ENCODE measurements at places on chromosomes 3 and 15. TPM values are rescaled to one million over a fixed set of nuclear protein-coding genes. Genes with fewer than 3 reads are reported as not detected.

Gene CASR
- not detected for total RNA-seq

Gene PLA2G4D
- not detected for total RNA-seq

DNA sequence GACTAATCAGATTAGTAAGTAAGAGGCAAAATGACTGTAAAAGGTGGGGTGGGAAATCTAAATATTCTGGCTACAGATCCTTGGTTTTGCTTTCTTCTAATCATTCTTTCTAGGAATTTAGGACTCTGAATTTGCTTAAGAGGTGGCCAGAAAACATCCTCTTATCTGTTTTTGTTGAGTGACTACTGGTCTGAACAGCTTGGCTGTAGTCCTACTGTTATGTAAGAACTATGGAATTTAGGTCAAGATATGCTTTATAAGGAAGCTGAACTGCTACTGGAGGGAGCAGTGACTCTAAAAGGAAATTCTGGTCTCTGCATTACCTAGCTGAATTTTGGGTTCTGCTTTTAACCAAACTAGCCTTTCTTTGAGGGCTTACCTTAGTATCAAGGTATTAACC, 33.5 kb upstream of the CSPG5 start:
- peaks cover 36% of the 10 kb centered on the region for H3K36me3 ChIP-seq
- no peak overlapping the region for H3K4me3 ChIP-seq
- no peaks in the 10 kb centered on the region for H3K27me3 ChIP-seq
- no peak overlapping the region for H3K27ac ChIP-seq
- peaks cover 39% of the 10 kb centered on the region for H3K4me1 ChIP-seq
- DNase-seq = no peak

GRCh38 chr15:91520850-91521249, 332.7 kb upstream of the SLCO3A1 start:
- no peak overlapping the region for H3K27ac ChIP-seq
- no peaks in the 10 kb centered on the region for H3K4me1 ChIP-seq
- H3K4me3 ChIP-seq = no peak overlapping the region

DNA sequence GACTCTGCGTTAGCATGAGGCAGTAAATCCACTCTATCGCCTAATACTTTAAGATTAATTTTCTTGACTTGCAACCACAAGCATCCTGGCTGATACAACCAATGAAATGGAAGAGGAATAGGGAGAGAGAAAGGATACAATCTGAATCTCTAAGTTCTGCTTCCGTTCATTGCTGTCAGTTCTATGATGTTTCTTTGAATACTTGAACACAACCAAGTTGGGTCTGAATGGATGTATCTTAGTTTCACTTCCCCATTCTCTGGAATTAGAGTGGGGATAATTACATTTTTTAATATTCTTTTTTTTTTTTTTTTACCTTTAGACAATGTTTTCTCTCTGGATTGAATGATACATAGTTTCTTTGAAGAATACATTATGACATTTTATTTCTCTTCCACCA, 22.9 kb downstream of the PDE8A start:
- no peaks in the 10 kb centered on the region for H3K36me3 ChIP-seq
- H3K27ac ChIP-seq = no peak overlapping the region
- peaks cover 23% of the 10 kb centered on the region for H3K4me1 ChIP-seq
- no peaks in the 10 kb centered on the region for H3K27me3 ChIP-seq
- no peak overlapping the region for H3K4me3 ChIP-seq
- DNase-seq = peak; percentile 48

- H3K27ac ChIP-seq = peak within 1 kb of the TSS; percentile 96
- DNase-seq = no peak
- peak within 1 kb of the TSS; percentile 18 for H3K4me3 ChIP-seq
- H3K36me3 ChIP-seq = no peaks in the 10 kb centered on the region
Observed at GRCh38 chr3:193554811-193555210, at the start of gene ATP13A4. ATP13A4 (minus strand) TSS chr3:193554895; CDS start chr3:193554799, 96 bp downstream.

DNA sequence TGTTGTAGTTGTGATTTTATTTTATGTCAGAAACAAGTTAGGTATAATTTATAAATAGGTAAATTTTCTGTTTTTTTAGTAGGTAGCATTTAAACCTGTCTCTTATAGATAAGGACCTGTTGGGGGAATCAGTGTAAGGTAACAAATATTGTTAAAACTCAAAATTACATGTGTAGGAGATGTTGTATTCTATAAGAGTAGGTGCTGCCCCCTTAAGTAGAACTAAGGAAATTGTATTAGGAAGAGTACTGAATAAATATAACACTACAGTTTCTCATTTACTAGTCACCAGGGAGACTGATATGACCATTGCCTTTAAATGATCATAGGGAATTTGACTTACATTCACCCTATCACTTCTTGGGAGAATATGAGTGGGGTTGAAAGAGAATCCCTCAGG, 31.2 kb downstream of the SLC25A36 start:
- H3K27ac ChIP-seq = no peak overlapping the region
- H3K4me3 ChIP-seq = no peak overlapping the region
- no peaks in the 10 kb centered on the region for H3K4me1 ChIP-seq

DNA sequence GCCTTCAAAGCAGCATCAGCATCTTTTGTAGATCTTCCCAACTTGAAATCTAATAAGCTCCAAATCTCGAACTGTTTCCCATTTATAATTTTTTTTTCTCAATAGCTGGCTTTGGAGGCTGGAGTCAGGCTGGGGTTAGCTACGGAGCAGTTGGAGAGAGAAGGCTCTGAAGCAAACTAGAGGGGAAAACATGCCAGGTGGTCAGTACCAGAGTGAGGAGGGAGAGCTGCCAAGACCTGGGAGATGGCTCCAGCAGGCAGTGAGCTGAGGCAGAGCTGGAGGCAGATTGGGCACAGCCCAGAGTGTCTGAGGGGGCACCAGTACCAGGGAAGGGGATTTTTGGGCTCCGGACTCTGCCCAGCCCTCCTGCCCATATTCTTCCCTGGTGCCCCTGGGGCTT, 311.2 kb downstream of the RPLP1 start:
- no peak overlapping the region for H3K4me3 ChIP-seq
- H3K27me3 ChIP-seq = no peaks in the 10 kb centered on the region
- no peaks in the 10 kb centered on the region for H3K36me3 ChIP-seq
- no peak overlapping the region for H3K27ac ChIP-seq
- DNase-seq = peak; percentile 15

- H3K36me3 ChIP-seq = no peaks in the 10 kb centered on the region
- DNase-seq = peak; percentile 89
- H3K4me3 ChIP-seq = no peak overlapping the region
- no peaks in the 10 kb centered on the region for H3K27me3 ChIP-seq
- H3K27ac ChIP-seq = peak overlapping the region; percentile 85
- H3K4me1 ChIP-seq = peaks cover 79% of the 10 kb centered on the region
Observed at GRCh38 chr3:151379083-151379734, 5.3 kb downstream of the P2RY12 start.

- no peaks in the 10 kb centered on the region for H3K27me3 ChIP-seq
- no peaks in the 10 kb centered on the region for H3K4me1 ChIP-seq
- no peak overlapping the region for H3K4me3 ChIP-seq
- no peaks in the 10 kb centered on the region for H3K36me3 ChIP-seq
- peak; percentile 82 for DNase-seq
- H3K27ac ChIP-seq = no peak overlapping the region
Observed at GRCh38 chr3:139111392-139112229, 66.9 kb upstream of the PRR23C start.

DNA sequence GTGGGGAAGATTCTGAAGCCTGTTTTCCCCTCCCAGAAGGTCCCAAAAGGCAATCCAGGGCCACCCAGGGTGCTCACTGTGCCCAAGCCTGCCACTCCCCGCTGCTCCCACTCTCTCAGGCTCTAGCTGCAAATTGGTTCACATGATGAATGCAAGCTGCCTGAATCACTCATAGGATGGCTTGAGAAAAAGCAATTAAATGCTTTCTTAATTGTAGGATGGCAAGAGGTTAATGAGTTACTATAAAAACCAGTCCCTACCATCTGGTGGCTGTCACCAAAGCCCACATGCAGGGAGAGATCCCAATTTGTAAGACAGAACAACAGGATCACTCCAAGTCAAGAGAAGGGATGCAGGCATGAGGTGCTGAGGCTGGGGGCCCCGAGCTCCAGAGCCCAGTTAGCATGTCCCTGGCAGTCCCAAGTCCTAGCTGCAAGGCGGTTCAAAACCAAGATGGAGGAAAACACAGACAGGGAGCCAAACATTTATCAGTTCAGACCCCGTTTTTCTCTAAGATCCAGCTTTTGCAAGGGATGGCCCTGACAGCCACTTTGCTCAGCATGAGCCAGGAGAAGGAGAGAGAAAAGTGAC, 207.1 kb downstream of the UACA start:
- H3K27me3 ChIP-seq = no peaks in the 10 kb centered on the region
- H3K36me3 ChIP-seq = no peaks in the 10 kb centered on the region
- no peaks in the 10 kb centered on the region for H3K4me1 ChIP-seq
- DNase-seq = no peak
- H3K27ac ChIP-seq = no peak overlapping the region

GRCh38 chr3:175356899-175357324, 497.8 kb downstream of the NAALADL2 start:
- no peaks in the 10 kb centered on the region for H3K36me3 ChIP-seq
- no peak overlapping the region for H3K4me3 ChIP-seq
- no peak overlapping the region for H3K27ac ChIP-seq
- H3K27me3 ChIP-seq = no peaks in the 10 kb centered on the region
- no peak for DNase-seq

Gene PCLAF
- total RNA-seq = 24.7 TPM

- no peak overlapping the region for H3K4me3 ChIP-seq
- no peak for DNase-seq
- no peaks in the 10 kb centered on the region for H3K36me3 ChIP-seq
- H3K4me1 ChIP-seq = no peaks in the 10 kb centered on the region
- no peak overlapping the region for H3K27ac ChIP-seq
Observed at GRCh38 chr3:175288621-175289020, 429.5 kb downstream of the NAALADL2 start.

GRCh38 chr15:34900748-34901147, 68.8 kb downstream of the AQR start:
- H3K27ac ChIP-seq = no peak overlapping the region
- peaks cover 34% of the 10 kb centered on the region for H3K36me3 ChIP-seq
- H3K4me3 ChIP-seq = no peak overlapping the region
- H3K27me3 ChIP-seq = no peaks in the 10 kb centered on the region
- DNase-seq = no peak
- H3K4me1 ChIP-seq = no peaks in the 10 kb centered on the region

Gene TRAT1
- not detected for total RNA-seq

DNA sequence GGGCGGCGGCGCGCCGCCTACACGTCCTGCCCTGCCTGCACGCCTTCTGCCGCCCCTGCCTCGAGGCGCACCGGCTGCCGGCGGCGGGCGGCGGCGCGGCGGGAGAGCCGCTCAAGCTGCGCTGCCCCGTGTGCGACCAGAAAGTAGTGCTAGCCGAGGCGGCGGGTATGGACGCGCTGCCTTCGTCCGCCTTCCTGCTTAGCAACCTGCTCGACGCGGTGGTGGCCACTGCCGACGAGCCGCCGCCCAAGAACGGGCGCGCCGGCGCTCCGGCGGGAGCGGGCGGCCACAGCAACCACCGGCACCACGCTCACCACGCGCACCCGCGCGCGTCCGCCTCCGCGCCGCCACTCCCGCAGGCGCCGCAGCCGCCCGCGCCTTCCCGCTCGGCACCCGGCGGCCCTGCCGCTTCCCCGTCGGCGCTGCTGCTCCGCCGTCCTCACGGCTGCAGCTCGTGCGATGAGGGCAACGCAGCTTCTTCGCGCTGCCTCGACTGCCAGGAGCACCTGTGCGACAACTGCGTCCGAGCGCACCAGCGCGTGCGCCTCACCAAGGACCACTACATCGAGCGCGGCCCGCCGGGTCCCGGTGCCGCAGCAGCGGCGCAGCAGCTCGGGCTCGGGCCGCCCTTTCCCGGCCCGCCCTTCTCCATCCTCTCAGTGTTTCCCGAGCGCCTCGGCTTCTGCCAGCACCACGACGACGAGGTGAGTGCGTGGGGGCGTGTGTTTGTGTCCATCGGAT, 602 bp downstream of the TRIM71 start:
- DNase-seq = no peak
- no peaks in the 10 kb centered on the region for H3K36me3 ChIP-seq
- no peak overlapping the region for H3K27ac ChIP-seq
- no peak overlapping the region for H3K4me3 ChIP-seq
- no peaks in the 10 kb centered on the region for H3K27me3 ChIP-seq

Gene CPN2
- total RNA-seq = not detected

Gene ZFYVE19
- total RNA-seq = 14.5 TPM

Gene TOPAZ1
- total RNA-seq = not detected

- peak overlapping the region; percentile 54 for H3K27ac ChIP-seq
- H3K27me3 ChIP-seq = no peaks in the 10 kb centered on the region
- DNase-seq = peak; percentile 84
- H3K4me3 ChIP-seq = peak overlapping the region; percentile 85
- H3K36me3 ChIP-seq = no peaks in the 10 kb centered on the region
Observed at GRCh38 chr3:52055537-52056351, 627 bp downstream of the DUSP7 start.

Gene TMEM212
- not detected for total RNA-seq

DNA sequence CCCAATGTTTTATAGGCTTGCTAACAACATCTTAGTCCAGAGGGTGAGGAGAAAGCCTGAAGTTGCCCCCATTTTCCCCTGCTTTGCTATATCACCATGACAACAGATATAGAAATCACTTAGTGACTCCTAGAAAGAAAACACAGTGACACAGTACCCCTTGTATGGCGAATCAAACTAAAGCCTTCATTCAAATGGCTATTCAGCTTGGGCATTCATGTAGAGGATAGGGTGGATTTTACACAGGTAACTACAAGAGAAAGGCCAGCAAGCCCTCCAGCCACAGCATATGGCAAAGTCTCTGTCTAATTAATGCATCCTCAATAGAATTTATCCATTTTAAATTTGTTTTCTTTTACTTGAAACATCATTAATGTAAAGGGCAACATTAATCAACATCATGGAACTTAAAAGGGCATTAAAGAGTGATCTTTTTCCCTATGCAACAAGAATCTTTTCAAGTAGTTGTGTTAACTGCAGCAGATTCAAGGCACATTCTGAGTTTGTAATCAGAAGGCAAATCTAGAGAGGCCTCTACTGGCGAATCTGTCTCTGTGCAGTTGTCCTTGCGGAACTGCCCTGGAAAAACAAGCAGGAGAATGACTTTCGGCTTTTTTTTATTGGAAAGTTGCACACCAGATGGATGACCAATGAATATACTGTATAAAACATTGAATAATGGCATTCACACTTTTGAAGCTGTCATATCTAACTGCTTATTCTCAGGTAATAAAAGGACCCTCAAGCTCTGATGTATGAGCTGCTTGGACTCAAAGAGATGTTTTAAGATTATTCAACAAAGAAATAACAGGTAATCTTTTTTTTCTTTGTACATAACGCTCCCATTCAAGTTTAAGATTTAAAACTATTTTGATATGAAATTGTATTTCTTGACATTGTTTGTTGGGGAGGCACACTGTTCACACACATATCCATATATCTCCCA, 621.7 kb upstream of the AGTR1 start:
- H3K27me3 ChIP-seq = no peaks in the 10 kb centered on the region
- no peaks in the 10 kb centered on the region for H3K4me1 ChIP-seq
- no peak overlapping the region for H3K4me3 ChIP-seq

Gene IGSF10
- total RNA-seq = not detected

- no peaks in the 10 kb centered on the region for H3K4me1 ChIP-seq
- no peak overlapping the region for H3K4me3 ChIP-seq
- no peak for DNase-seq
- no peaks in the 10 kb centered on the region for H3K27me3 ChIP-seq
- no peaks in the 10 kb centered on the region for H3K36me3 ChIP-seq
- no peak overlapping the region for H3K27ac ChIP-seq
Observed at GRCh38 chr3:64187065-64187959, 38.0 kb downstream of the PRICKLE2 start.

All from Karpas-422 (cell line).